ENCODE measurements at places on chromosomes 7 and 10.

DNA sequence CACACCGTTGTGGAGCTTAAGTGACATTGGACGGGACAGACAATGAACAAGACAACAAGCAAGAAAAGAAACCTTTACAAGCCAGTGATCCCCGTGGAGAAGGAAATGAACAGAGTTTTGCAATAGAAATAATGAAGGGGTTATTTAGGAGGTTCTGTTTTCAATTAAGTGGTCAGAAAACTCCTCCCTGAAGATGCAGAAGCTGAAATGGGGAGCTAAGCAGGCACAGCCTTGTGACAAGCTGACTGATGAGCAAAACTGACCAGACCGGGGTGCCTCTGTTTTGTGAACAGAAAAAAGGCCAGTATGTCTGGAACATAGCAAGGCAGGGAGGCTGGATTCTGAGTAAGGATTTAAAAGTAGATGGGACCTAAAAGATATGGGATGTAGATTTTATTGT, 299.8 kb upstream of the POM121L12 start:
- DNase-seq: no peak

GRCh38 chr7:44224080-44224973, 23.5 kb downstream of the YKT6 start:
- DNase-seq: no peak

- no peak for DNase-seq
These were observed 76.7 kb downstream of the SKAP2 start for GRCh38 chr7:26787701-26788100.

GRCh38 chr10:125021686-125022344, 79.9 kb downstream of the ZRANB1 start:
- no peak for DNase-seq

- no peak for DNase-seq
These were observed 150.6 kb upstream of the NRG3 start for GRCh38 chr10:81724431-81724830.

DNA sequence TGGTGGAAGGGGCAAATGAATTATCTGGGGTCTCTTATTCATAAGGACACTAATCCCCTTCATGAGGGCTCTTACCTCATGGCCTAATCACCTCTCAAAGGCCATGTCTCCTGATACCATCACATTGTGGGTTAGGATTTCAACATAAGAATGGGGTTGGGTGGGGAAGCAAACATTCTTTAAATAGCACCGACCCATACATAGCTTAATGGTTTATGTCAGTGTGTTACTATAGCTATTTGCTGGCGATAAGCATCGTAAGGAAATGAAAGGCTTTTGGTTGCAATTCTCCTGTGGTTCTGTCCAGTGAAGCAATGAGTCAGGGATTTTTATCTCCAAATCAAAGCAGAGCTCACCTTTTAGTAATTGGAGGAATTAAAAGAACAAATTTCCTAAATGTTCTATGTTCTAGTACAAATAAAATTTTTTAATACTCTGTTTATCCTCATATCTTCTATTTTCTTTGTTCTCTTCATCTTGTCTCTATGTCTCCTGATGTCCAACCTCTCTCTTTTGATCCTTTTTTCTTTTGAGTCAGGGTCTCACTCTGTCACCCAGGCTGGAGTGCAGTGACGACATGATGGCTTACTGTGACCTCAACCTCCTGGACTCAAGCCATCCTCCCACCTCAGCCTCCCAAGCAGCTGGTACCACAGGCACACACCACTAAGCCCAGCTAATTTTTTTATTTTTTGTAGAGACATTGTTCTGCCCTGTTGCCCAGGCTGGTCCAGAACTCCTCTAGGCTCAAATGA, 57.0 kb upstream of the GLCCI1 start:
- DNase-seq: no peak

DNA sequence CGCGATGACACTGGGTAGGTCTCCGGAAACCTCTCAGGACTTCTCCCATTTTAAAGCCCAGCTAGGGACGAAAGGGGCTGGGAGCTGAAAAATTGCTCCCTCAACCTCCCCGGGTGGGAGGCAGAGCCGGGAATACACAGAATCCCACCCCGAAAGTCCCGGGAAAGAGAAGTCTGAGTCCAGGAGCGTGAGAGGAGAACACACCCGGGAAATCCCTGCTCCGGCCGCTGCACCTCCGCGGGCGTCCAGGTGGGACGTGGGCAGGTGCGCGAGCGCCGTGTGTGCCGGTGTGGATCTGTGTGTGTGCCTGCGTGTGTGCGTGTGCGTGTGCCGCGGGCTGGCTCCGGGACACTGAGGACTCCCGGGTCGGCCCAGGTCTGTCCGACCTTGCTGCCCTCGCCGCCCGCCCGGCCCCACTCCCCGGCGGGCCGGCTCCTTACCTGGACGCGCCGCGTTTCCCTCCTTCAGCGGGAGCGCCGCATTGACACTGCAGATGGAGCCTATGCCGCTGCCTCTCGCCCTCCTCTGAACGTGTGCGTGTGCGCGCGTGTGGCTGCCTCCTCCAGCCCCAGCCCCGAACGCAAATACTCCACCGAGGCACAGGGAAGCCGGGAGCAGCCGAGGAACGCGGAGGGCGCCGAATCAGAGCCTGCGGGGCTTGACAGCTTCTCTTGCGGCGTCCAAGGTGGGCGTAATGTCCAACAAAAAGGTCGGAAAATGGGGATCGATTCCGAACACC, at the start of gene PLXNA4:
Gene PLXNA4 (minus strand): TSS at position 489 of the 739 bp plus-strand sequence. CDS start 67,777 bp downstream, outside the sequence.
- DNase-seq: no peak

DNA sequence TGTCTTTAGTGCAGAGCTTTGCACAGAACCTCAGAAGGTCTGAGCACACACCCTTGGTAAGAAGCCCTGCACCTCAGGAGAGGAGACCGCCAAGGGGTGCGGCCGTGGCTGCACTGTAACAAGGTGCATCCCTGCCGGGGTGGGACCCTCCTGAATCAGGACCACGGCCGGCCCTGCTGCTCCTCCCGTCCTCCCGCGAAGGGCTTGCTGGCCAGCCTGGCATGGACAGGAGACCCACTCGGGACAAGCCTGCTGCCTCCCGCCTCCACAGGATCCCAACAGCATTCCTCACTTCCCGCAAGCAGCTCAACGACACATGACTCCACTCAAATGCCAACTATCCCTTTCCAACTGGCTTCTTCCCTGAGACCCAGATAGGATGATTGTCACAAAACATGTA, 12.8 kb downstream of the WDR86 start:
- no peak for DNase-seq

Data from mesenteric fat pad (tissue), 1 donor.